ENCODE measurements at places on chromosomes 5 and 9. TPM values are rescaled to one million over a fixed set of nuclear protein-coding genes. Genes with fewer than 3 reads are reported as not detected.

DNA sequence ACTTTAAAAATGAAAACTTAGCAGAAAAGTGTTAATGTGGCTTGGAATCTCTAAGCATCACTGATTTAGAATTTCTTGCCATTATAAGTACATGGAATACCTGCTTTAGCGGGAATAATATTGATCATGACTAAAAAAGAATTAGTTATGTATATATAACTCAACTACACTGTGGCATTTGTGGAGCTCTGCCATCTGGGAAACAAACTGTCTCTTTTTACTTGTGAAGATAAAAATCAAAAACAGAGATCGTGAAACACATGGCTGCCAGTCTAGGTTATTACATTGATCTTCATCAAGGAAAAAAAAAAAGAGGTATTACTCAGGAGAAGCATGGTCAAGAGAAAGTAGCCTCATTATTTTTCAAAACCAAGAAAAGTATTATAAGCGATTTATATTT lies 287.4 kb downstream of the HTR1A start:
- H3K4me3 ChIP-seq: no peak overlapping the region
- no peaks in the 10 kb centered on the region for H3K27me3 ChIP-seq
- no peaks in the 10 kb centered on the region for H3K36me3 ChIP-seq
- H3K4me1 ChIP-seq: no peaks in the 10 kb centered on the region
- no peak overlapping the region for H3K27ac ChIP-seq
- no peak for DNase-seq

Gene TMEM252
- total RNA-seq: not detected

Gene GDNF
- not detected for total RNA-seq

DNA sequence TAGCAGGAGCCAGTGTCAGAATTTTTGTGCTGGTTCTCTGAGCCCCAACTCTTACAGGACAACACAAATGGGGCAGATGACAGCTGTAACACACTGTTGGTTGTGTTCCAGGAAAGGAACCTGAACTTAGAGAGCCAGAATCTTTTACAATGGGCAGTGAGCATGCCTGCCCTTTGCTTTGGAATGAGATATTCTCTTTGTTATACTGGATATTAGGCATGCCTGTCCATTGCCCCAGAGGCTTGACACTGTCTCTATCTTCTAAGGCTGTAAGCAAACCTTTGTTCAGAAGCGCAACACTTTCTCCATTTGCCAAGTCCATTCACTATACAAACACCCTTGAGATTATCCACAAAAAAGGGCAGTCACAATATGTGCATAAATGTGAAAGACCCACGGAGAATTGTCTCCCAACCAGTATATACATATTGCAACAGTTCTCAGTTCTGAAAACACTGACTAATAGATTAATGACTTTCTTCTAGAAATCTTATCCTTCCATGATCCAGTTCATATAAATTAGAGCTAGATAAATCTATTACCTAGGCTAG lies 26.3 kb upstream of the CEP120 start:
- H3K27me3 ChIP-seq: no peaks in the 10 kb centered on the region
- DNase-seq: no peak
- H3K4me3 ChIP-seq: no peak overlapping the region
- H3K27ac ChIP-seq: no peak overlapping the region
- H3K4me1 ChIP-seq: no peaks in the 10 kb centered on the region

- no peak overlapping the region for H3K27ac ChIP-seq
- H3K36me3 ChIP-seq: no peaks in the 10 kb centered on the region
- peaks cover 17% of the 10 kb centered on the region for H3K4me1 ChIP-seq
Measured at GRCh38 chr5:66138637-66139317, 5.3 kb upstream of the SREK1 start.

- H3K27ac ChIP-seq: no peak overlapping the region
- H3K36me3 ChIP-seq: no peaks in the 10 kb centered on the region
- no peaks in the 10 kb centered on the region for H3K4me1 ChIP-seq
- no peak for DNase-seq
Measured at GRCh38 chr5:129043894-129044293, 50.7 kb upstream of the ISOC1 start.

- DNase-seq: no peak
- H3K4me1 ChIP-seq: no peaks in the 10 kb centered on the region
- H3K27ac ChIP-seq: no peak overlapping the region
Measured at GRCh38 chr5:60505373-60506171, 194.4 kb downstream of the DEPDC1B start.

- H3K27ac ChIP-seq: no peak overlapping the region
- no peaks in the 10 kb centered on the region for H3K36me3 ChIP-seq
- no peak overlapping the region for H3K4me3 ChIP-seq
- DNase-seq: no peak
- no peaks in the 10 kb centered on the region for H3K4me1 ChIP-seq
Measured at GRCh38 chr5:85784746-85785145, 833.0 kb upstream of the COX7C start.

GRCh38 chr5:76583163-76584047 lies 39.8 kb downstream of the F2RL2 start:
- no peak overlapping the region for H3K27ac ChIP-seq
- no peak overlapping the region for H3K4me3 ChIP-seq
- H3K27me3 ChIP-seq: no peaks in the 10 kb centered on the region
- H3K36me3 ChIP-seq: no peaks in the 10 kb centered on the region

GRCh38 chr9:4786599-4786998 lies 6.1 kb upstream of the RCL1 start:
- H3K4me3 ChIP-seq: no peak overlapping the region
- H3K4me1 ChIP-seq: no peaks in the 10 kb centered on the region
- no peak for DNase-seq
- H3K36me3 ChIP-seq: no peaks in the 10 kb centered on the region

GRCh38 chr9:28471261-28471660 lies 898.0 kb upstream of the C9orf72 start:
- no peak overlapping the region for H3K27ac ChIP-seq
- no peaks in the 10 kb centered on the region for H3K4me1 ChIP-seq
- H3K27me3 ChIP-seq: no peaks in the 10 kb centered on the region
- no peak overlapping the region for H3K4me3 ChIP-seq

DNA sequence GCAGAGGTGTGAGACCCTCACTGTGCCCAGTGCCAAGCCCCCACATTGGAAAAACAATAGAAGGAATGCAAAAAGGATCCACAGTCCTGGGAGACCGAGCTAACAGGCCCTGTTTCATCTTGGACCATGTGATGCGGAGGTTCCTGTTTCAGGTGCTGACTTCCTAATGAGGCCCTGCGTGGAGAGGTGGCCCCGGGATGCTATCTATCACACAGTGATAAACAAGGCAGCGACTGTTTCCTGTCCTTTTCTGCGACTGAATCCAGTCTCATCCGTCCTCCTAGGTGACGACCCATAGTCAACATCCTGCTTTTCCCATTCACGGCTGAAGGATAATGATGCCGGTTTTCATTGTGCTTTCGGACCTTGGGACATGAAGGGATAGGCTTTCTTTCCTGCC lies 56.4 kb upstream of the BOD1 start:
- H3K4me1 ChIP-seq: peaks cover 38% of the 10 kb centered on the region
- no peaks in the 10 kb centered on the region for H3K36me3 ChIP-seq
- H3K27ac ChIP-seq: peak overlapping the region; percentile 94

- H3K4me3 ChIP-seq: no peak overlapping the region
- DNase-seq: peak; percentile 30
- no peak overlapping the region for H3K27ac ChIP-seq
- H3K36me3 ChIP-seq: no peaks in the 10 kb centered on the region
- no peaks in the 10 kb centered on the region for H3K27me3 ChIP-seq
- H3K4me1 ChIP-seq: peaks cover 4% of the 10 kb centered on the region
Measured at GRCh38 chr9:34570809-34571480, 18.6 kb downstream of the CNTFR start.

Gene RNF20
- total RNA-seq: 31.5 TPM

DNA sequence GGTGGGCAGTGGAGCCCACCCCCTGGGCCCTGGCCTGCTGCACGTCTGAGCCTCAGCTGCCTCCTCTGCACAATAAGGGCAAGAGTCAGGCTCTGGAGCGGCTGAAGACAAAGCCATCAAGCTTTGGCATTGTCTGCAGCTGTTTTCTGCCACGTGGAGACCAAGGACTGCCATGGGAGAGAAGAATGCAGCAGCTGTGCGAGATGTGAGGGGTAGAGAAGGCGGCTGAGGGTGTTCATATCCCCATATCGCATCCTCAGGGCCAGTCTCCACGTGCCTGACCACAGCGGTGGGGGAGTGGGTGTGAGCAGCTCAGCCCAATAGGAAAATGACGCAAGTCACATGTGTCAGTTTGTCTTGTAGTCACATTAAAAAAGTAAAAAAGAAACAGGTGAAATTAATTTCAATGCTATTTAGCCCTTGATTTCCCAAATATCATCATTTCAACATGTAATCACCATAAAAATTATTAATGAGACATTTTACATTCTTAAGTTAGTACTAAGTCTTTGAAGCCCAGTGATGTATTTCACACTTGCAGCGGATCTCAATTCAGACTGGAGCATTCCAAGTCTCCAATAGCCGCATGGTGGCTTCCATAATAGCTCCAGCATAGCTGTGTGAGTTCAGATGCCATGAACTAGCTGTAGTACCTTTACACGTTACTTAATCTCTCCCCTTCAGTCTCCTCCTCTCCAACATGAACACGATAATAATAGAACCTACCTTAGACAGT lies 6.6 kb downstream of the C1QTNF2 start:
- peaks cover 19% of the 10 kb centered on the region for H3K4me1 ChIP-seq
- no peak for DNase-seq
- no peaks in the 10 kb centered on the region for H3K36me3 ChIP-seq
- H3K4me3 ChIP-seq: no peak overlapping the region
- peak overlapping the region; percentile 34 for H3K27ac ChIP-seq
- H3K27me3 ChIP-seq: no peaks in the 10 kb centered on the region

DNA sequence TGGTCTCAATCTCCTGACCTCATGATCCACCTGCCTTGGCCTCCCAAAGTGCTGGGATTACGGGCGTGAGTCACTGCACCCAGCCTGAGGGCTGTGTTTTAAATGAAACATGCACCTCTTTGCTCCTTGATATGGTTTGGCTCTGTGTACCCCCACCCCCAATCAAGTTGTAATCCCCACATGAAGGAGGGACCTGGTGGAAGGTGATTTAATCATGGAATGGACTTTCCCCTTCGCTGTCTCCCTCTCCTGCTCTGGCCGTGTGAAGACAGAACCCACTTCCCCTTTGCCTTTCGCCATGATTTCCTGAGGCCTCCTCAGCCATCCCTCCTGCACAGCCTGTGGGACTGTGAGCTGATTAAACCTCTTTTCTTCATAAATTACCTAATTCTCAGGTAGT lies 12.5 kb upstream of the NOTCH1 start:
- H3K27ac ChIP-seq: peak overlapping the region; percentile 78
- no peak overlapping the region for H3K4me3 ChIP-seq
